ENCODE measurements at places on chromosomes 12 and 14. TPM values are rescaled to one million over a fixed set of nuclear protein-coding genes. Genes with fewer than 3 reads are reported as not detected.

GRCh38 chr12:98022961-98023360, 492.4 kb upstream of the TMPO start:
- no peak for DNase-seq

DNA sequence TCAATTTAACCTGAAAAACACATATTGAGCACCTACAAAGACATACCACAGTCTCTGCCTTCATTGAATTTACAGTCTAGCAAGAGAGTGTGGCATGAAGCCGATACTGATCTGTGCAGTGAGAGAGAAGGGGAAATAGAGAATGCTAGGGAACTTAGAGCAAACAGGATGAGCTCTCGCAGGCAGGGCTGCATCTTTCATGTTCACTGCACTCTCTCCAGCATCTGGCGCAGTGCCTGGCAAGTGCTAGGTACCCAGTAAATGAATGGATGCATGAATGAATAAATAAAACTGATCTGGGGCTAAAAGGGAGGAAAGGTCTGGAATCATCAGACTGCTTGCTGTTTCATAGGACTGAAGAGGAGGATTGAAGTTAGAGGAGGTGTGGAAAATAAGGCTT, 256.5 kb upstream of the NPAS3 start:
- DNase-seq: no peak

Gene COL2A1
- polyA plus RNA-seq: not detected

GRCh38 chr14:21703357-21704326, 30.0 kb upstream of the OR4E1 start:
- DNase-seq: no peak

DNA sequence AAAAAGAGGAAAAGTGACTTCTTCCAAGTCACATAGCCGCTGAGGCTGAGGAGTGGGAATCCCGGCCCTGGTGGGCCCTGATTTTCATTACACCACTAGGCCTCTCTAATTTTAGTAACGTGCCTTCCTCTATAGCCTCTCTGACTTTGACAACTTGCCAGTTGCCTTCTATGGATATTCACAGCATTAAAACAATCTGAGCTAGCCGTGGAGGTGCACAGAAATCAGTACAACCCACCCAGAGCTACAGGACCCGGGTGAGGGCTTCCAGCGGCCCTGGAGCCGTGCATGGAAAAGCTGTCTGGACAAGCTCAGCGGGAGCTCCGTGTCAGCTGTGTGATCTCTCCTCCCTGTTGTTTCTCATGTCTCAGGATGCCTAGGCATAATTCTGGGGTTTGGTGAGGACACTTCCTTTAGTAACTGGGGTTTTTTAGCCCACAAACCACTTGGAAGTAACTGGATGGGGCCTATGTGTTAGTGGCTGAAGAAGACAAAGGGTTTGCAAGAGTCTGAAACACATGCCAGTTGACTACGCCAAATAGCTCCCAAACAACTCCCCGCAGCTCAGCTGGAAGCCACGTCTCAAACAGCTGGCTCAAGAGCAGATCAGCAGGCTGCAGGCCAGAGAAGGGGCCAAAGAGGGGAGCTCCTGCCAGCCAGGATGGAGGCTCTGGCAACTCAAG, 53.0 kb downstream of the SSH1 start:
- no peak for DNase-seq

DNA sequence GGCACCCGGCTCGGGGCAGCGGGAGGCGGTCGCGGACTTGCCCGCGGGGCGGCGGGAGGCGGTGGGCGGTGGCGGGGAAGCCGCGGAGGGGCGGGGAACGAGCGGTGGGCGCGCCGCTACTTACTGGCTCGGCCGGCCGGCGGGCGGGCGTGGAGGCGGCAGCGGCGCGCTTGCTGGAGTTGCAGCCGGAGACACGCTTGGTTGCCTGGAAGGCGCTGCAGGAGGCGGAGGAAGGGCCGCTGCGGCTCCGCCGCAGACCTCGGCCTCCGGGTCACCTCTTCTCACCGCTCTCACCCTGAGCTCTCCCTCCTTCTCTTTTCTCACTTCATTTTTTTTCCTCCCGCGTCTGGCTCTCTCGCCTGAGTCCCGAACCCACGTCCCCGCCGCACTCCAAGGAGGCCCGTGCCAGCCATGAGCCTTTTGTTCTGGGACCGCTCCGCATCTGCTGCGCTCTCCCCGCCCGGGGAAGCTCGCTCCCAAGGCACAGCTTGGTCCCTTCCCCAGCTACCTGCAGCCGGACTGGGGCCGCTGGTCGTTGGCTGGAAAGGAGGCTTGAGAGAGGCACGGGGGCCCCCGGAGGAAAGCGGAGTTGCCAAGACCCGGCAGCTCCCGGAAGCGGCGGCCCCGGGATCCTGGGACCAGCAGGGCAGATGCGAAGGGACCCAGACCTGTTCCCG, 592 bp upstream of the KCNK10 start:
- peak; percentile 2 for DNase-seq
